ENCODE measurements at places on chromosomes 3 and 15.

- DNase-seq = no peak
Observed at GRCh38 chr3:57283334-57283733, 9.2 kb downstream of the ASB14 start.

- DNase-seq = no peak
Observed at GRCh38 chr3:195885036-195885891, 23.1 kb downstream of the TNK2 start.

DNA sequence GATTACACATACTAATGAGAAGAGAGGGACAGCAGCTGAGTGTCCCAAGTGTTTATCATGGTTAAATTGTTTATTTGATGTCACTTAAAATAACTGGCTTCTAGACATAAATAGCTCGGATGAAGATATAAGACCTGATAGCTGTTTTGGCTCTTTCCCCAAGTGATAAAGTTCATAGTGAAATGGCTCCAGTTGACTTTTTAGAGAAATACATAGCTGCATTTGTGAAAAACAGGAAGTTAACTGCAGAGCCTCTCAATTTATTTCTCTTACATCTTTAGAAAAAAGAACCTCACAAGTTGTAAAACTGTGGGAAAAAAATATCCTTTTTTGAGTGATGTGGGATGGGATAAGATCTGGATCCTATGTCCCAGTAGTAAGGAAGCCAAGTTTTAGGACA is 332.9 kb upstream of the RASGRP1 start:
- no peak for DNase-seq

DNA sequence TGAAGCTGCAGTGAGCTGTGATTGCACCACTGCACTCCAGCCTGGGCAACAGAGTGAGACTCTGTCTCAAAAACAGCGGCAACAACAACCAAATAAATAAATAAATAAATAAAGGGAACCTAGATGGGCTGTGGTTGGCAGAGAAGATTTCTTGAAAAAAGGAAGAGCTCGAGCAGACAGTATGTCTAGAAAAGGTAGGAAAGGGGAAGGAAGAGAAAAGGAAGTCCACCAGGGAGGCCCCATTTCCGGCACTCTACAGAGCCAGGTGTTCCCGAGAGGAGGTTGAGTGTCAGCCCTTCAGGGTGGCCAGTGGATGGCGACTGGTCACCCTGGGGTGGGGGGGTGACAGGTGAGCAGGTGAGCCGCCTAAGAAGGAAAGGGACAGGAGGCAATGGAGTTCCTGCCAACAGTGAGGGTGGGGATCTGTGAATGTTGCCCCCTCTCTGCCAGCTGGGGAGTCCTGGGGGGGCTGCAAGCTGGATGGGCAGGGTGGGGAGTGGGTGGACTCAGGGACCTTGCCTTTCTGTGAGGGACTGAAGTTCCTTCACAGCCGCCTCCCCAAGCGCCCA is 14.8 kb downstream of the PAQR5 start:
- no peak for DNase-seq

DNA sequence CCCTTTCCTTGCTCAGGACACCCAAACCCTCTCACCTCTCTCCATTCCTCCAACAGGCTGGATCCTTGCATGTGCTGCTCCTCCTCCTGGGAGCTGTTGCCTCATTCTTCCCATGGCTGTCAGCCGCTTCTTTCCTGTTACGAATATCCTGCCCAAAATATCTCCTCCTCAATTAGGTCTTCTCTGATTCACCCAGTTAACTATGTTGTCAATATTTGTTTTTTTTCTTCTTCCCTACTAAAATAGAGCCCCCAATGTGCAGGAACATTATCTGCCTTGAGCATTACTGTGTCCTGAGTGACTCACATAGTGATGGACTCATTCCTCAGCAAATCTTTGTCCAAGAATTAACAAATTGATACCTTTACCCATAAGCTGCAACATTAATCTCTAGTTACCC is 357.2 kb downstream of the CLSTN2 start:
- no peak for DNase-seq

DNA sequence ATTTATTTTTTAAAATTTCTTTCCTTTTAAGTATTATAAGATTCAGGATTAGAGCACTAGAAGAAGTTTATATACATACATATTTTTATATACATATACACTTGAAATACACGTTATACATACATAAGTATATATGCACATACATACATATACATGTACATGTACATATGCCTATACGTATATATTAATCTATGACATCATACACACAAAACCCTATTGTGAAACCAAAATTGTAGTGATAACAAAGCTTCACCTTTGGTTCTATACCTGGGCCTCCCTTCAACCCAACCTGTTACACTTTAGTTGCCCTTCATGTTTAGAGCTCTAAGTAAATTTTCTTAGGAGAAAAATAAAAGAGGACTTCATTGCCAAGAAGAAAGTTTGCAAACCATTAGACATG is 17.0 kb downstream of the AADACL2 start:
- no peak for DNase-seq

GRCh38 chr15:88938802-88939485 is 25.8 kb upstream of the MFGE8 start:
- no peak for DNase-seq

GRCh38 chr15:62124176-62124972 is 40.7 kb downstream of the C2CD4B start:
- no peak for DNase-seq

DNA sequence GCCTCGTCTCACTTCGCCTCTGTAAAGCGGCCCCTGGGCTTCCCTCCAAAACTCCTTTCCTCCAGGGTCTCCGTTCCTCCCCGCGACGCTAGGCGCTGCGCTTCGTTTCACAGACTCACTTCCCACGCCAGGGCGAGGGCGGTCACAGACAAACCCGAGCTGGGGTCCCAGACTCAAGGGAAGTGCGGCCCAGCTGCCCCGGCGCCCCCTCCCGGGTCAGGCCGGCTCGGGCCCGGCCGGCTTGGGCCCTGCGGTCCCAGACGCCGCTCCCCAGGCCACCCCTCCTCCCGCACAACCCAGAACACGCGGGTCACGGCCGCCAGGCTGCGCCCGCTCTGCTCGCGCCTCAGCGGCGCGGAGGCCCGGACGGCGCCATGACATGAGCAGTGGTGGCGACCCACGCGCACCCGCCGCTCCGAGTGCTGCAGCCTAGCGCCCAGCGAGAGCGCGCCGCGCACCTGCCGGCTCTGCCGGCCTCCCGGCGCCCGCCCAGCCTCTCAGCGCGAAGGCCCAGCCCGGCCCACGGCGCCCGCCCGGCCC is 547 bp downstream of the NUP210 start:
- peak; percentile 71 for DNase-seq

- no peak for DNase-seq
Observed at GRCh38 chr15:47422881-47423665, 294.2 kb upstream of the SEMA6D start.

Measured in activated naive CD8-positive, alpha-beta T cell treated with anti-CD3 and anti-CD28 coated beads for 36 hours (primary cell).